Karpas-422 (cell line): ENCODE measurements at places on chromosomes 5 and 9. TPM values are rescaled to one million over a fixed set of nuclear protein-coding genes. Genes with fewer than 3 reads are reported as not detected.

The AGXT2 gene
- not detected in 2 replicates for total RNA-seq

The AK8 gene
- total RNA-seq, result 1.3 TPM in 1 of 2 replicates, not detected in the other

The NR2F1-AS1 gene
- 1.7 TPM in 1 of 2 replicates, not detected in the other for total RNA-seq

The TRAF2 gene
- 6.3 and 11.3 TPM in 2 replicates for total RNA-seq

DNA sequence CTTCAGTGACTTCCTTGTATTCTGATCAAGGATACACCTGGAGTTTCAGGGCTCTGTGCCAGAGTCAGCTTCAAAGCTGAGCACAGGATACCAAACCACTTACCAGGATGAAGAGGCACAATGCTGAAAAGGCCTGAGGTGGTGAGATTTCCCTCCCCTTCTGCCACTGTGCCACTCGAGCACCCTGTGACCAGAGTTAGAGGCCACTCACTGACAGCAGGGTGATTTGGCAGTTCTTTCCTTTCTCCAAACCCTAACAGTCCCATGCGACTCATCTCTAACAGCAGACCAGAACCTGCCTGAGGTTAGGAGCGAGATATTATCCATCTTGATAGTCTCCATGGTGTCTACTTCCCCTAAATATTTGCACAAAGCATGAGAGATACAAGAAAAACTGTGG lies 1.8 kb downstream of the PLGRKT start:
- no peak for DNase-seq

DNA sequence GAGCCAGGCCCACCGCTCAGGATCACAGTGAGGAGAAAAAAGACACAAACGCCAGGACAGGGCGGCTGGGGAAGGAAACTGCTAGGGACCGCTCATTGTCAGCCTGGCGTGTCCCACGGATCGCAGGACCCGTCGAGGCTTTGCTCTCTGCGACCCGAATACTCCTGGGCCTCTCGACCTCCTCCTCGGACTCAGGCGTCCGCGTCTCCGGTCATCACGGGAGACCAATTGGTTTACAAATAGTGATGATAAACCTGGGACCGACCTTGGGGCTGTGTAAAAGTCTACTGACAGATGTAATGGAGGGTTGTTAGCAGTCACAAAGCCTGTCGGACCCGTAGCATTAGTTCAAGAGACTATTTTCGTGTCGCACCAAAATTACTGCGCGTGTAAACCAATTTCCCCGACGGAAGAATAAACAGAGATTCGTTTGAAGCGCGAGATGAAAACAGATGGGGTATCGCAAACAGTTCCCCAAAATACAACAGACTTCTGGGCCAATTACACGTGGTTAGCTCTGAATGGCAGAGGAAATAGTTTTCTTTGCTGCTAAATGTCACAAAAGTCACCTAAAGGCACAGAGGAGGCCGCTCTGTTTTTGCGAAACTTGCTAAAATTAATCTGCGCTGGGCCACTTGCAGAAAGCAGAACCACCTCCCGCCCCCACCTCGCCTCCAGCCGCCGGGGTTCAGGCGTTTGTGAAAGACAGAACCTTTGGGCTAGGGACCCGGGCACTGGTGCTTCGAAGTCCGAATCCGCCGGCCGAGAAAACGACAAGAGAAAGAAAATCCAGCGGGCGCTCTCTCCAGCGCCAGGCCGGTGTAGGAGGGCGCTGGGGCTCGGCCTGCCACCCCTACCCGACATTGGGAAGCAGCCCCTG lies 67.6 kb downstream of the FOXD1 start:
- DNase-seq, result no peak

- no peak for DNase-seq
Observed at GRCh38 chr5:174567506-174568141, 156.8 kb upstream of the MSX2 start.

DNA sequence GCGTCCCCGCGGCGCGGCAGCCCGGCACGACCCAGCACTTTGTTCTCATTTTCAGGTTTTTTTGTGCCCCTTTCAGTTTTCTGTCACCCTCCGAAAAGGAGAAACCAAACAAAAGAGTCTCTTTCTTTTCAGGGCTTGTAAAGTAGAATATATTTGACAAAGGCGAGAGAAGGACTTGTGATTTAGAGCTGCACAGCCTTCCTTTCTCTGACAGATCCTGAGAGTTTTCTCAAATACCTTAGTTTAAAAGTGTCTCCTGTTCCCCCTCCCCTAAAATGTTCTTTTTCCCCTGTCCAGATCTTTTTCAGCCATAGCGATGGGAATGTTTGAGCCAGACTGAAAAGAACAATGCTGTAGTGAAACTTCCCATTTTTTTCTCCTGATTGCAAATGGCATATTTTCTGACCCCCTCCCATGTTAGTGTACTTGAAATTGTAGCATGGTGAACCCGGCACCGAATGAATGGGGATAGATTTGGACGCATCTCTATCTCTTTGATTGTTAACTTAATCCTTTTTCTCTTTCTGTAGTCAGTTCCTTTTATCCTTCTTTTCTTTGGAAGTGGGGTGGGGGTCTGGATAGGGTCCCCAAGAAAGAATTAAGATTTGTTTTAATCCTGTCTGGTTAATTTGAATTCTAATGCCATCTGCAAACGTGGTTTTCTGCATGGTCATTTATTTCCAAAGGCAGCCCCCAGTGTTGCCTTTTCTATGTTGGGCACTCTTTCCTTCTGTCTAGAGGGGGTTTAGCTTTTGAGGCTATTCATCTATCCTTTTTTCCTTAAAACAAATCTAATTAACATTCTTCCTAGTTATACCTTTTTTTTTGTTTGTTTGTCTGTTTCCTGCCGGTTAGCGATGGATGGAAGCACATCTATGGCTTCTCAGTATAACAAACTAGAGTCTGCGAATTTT lies 2.2 kb downstream of the ZSWIM6 start:
- DNase-seq, result peak; percentile 44

GRCh38 chr5:168408561-168409305 lies 77.5 kb upstream of the RARS1 start:
- no peak for DNase-seq
